NCI-H2081 treated with DMSO at 0.1 percent for 48 hours (cell line): ENCODE measurements at places on chromosomes 3 and 15.
A peak's percentile ranks its signal among the peaks of the same experiment; 100 is the strongest.

DNA sequence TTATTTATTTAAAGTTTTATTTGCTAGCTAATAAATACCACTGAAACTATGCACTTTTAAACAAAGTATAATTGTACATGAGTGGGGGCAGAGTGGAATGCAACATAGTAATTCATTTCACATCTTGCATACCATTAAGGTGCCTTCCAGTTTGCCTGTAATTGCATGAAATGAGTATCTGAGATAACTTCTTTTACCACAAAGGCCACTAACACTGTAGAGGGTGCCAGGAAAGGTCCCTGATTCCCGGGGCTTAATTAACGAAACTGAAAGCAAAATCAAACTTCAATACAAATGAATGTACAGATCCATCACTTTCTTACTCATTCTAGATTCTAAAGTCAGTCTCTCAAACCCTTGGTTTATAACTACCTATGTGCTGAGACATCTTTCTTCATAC is 2.1 kb downstream of the CD47 start:
- no peak for DNase-seq

DNA sequence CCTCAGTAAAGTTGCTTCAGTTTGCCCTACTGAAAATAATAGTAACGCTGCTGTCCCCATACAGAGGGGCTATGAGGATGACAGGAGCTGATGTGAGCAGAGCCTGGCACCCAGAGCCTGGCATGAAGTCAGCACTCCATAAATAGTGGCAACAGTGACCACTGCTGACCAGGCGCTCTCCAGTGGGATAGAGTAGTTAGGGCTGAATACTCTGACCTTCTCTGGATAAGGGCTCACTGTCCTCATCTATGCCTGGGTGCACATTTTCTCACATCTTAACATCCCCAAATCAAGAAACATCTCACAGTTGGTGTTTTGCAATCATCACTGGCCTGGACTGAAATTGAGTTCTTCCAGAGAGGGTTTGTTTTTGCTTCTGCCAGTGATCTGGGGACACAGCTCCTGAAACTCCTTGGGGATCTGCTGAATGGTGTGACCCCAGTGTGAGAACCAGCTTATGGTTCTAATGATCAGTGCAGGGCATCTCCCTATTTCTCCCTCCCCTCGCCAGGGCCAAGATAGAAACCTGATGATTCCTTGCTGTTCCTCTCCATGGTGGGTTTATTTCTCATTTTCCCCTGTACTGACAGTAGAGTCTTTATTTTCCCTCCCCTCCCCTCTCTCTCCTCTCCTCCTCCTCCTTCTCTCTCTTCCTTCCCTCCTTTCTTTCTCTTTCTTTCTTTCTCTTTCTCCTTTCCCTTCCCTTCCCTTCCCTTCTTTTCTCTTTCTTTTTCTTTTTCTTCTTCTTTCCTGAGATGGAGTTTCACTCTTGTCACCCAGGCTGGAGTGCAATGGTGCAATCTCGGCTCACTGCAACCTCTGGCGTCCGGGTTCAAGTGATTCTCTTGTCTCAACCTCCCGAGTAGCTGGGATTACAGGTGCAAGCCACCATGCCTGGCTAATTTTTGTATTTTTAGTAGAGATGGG is 3.5 kb upstream of the PCSK6 start:
- no peak for DNase-seq

DNA sequence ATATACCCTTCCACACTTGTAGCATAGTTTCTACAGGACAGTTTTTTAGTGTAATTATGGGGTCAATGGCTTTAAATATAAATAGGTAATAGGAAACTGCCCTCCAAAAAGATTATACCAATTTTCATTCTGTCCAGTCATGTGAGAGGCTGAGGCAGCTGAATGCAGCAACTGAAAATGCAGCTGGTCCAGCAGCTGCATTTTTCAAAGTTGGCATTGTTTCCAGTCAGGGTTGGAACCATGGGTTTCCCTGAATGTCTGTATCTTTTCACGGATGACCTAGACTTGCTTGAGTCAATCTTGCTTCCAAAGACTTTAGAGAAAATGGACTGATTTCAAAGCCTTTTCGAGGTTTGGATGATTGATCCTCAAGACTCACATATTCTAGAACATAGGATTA is 9.9 kb upstream of the KNL1 start:
- peak; percentile 14 for DNase-seq

DNA sequence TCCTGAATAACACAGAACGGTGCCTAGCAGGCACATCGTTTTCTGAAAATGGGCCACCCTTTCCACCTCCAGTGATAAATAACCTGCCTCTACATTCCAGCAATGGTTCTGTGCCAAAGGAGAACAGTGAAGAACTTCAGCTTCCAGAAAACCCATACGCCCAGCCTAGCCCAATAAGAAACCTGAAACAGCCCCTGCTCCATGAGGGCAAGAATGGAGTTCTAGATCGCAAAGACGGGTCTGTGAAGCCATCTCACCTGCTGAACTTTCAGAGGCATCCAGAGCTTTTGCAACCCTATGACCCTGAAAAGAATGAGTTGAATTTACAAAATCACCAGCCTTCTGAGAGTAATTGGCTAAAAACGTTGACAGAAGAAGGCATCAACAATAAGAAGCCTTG is 61.9 kb downstream of the CGNL1 start:
- DNase-seq, result no peak

DNA sequence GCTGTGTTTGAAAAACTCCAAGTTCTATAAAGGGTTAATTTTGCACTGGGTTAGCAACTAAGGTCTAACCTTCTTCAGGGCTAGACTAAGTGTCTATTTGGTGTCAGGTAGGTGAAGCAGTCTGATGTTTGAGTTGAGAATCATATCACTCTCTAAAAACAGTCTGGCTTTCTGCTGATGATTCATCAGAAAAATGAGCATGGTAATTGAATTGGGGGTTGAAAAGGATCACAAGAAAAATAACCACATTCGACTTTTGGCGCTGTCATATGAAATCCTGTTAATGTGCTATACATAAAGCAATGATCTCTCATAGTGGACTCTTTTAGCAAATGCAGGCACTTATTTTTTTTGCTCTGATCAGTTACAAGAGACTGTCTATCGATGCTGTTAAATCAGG is 242.2 kb upstream of the AZI2 start:
- DNase-seq, result no peak

GRCh38 chr3:47012342-47013230 is 33.1 kb downstream of the NBEAL2 start:
- no peak for DNase-seq

DNA sequence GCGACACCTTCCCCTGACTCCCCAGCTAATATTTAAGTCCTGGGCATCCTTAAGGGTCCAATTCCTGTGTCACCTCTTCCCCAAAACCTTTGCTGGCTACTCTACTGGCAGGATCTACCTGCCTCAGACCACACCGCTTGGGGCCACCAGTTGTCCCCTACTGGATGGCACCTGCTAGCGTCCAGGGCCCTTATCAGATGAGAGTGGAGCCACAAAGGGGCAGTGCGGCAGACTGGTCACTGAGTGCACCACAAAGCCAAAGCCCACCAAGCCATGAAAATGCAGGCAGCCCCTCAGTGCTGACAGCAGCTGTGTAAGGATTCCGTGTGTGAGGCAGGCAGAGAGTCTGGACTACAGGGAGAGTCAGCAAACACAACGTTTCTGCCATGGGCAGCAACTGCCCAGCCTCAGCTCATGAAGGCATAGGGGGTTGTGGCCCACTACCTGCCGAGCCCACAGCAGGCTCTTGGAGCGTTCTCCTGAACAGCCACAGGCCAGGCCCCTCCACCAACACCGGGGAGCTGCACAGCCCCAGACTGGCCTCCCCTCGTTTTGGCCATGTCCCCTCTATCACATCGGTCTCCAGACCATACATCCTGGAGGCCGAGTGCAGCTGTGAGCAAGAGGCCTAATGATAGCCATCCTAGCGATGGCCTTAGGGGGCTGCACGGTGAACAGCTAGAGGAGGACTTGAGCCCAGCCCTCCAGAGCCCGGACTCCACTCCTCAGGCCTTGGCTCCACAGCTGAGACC is 32.3 kb downstream of the ALDH1L1 start:
- DNase-seq, result no peak
